Hematopoietic multipotent progenitor cell (in vitro differentiated cells): ENCODE measurements at places on chromosomes 12 and 14.

DNA sequence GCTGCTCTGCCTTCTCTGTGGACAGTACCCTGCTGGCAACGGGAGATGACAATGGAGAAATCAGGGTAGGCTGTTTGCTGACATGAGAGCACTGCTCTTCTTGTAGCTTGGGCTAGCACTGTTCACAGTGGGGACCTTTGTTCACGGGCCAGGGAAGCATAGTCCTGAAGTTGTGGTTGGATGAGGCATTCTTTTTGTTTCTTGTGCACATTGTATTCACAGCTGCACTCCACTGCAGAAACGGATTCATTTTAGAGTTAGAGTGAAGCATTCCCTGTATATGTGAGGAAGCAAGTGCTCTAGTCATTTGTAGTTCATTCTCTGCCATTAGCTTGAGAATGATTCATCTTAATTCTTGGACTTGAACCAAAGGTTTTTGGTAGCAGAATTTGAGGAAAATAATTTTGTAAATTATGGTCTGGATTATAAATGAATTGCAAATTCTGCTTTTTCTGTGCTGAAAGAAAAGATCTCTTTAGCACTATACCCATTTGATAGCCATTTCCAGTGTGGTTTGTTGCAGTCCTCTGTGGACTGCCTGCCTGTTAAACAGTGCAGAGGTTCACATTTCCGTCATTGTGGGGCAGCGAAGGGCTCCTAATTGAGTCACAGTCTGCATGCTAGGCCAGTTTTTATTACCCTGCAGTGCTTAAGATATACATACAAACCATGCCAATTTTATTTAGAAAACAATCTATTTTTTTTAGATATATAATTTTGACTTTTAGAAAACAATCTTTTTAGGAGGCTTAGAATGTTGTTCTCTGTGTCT, 80.6 kb downstream of the APAF1 start:
- DNase-seq: peak; percentile 63

GRCh38 chr14:93082576-93083001, 33.1 kb downstream of the ITPK1 start:
- no peak for DNase-seq

GRCh38 chr14:66972469-66972868, 216.8 kb upstream of the GARIN2 start:
- no peak for DNase-seq

DNA sequence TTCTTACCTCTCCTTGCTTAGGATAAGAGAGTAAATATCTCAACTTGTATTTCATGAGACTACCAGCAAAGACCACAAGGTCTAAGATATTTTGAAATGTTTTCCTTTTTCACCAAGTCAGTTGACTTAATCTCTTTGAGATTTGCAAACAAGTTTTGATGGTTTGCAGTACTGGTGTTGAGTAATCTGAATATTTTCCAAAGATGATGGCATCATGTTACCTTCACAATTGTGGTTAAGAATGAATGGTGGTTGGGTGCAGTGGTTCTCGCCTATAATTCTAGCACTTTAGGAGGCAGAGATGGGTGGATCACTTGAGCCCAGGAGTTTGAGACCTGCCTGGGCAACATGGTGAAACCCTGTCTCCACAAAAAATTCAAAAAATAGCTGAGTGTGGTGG, 225.7 kb downstream of the TMTC2 start:
- DNase-seq: no peak

DNA sequence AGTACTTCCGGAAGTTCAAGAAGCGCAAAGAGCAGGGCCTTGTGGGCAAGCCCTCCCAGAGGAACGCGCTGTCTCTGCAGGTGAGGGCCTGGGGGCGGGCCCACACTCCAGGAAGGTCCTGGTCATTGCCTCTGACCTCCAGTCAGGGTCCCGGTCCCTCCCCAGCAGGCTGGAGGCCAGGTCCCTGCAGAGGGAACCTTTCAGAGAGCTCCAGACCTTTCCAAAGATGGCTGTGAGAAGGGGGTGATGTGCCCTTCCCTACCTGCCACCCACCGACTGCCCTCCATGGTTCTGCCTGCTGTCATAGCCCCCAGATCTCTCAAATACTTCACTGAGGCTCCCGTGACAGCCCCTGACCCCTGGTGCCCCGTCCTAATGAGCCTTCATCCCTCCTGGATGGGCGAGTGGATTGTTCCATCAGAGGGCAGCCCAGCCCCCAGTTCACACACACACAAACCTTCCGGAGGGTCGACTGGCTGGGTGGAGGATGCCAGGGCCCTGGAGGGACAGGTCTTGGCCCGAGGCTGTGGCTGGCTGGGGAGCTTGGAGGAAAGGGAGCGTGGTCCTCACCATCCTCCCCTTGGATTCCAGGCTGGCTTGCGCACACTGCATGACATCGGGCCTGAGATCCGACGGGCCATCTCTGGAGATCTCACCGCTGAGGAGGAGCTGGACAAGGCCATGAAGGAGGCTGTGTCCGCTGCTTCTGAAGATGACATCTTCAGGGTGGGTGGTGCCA, 117.5 kb upstream of the FKBP4 start:
- DNase-seq: no peak

DNA sequence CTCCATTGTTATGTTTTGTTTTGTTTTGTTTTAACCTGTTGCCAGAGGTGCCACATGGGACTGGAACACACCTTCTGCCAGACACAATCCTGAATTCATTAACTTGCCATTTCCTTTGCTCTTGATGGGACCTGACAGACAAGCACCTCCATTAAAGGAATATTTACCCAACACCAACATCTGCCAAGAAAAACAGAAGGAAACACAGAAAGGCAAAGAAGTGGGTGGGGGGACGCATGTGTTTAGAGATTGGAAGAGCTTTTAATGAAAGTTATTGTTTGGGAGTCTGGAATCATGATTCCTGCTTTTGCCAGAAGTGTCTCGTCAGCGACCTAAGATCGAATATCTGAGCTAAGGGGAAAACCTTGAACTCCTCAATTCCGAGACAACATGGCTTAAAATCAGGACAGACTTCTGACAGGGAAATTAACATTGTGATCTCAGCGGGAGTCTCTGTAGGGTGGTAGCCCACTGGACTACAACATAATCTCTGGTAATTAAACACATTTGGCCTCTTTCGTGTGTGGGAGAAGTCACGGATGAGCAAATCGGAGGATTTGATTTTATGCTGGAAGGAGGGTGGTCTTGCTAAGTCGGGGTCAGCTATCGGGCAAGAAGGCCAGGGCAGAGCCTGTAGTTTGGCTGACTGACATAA, 210.4 kb upstream of the FAR2 start:
- no peak for DNase-seq

GRCh38 chr12:50992819-50993218, 33.4 kb downstream of the SLC11A2 start:
- no peak for DNase-seq

- DNase-seq: no peak
Measured at GRCh38 chr12:114401328-114402083, 4.4 kb downstream of the TBX5 start.

DNA sequence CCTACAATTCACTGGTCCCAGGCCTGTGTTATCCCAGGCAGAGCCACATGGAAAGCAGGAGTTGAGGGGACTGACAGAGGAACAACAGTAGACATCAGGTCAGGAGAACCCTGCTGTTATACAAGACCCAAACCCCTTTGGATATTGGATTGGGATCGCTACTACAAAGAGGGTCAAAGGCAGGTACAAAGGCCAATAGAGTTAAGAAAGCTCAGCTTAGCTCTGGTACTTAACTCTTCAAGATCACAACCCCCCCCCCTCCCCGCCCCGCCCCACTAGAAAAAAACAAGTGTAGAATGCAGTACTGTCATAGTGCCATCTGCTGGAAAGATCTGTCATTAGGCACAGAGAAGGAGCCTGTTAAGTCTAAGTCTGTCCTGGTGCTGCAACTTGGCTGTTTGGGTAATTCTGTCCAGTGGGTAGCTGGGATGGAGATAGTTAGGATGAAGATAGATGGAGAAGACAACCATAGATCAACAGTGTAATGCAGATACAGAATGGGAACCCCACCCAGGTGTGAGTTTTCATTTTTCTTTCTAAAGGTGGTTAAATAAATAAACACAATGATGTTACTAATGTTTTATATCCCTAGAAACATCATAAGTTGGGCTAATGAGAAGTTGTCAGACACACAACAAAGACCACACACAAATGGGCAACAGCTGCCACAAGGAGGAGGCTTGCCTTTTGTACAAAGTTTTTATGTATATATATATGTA, 17.2 kb downstream of the REM2 start:
- DNase-seq: peak; percentile 36

DNA sequence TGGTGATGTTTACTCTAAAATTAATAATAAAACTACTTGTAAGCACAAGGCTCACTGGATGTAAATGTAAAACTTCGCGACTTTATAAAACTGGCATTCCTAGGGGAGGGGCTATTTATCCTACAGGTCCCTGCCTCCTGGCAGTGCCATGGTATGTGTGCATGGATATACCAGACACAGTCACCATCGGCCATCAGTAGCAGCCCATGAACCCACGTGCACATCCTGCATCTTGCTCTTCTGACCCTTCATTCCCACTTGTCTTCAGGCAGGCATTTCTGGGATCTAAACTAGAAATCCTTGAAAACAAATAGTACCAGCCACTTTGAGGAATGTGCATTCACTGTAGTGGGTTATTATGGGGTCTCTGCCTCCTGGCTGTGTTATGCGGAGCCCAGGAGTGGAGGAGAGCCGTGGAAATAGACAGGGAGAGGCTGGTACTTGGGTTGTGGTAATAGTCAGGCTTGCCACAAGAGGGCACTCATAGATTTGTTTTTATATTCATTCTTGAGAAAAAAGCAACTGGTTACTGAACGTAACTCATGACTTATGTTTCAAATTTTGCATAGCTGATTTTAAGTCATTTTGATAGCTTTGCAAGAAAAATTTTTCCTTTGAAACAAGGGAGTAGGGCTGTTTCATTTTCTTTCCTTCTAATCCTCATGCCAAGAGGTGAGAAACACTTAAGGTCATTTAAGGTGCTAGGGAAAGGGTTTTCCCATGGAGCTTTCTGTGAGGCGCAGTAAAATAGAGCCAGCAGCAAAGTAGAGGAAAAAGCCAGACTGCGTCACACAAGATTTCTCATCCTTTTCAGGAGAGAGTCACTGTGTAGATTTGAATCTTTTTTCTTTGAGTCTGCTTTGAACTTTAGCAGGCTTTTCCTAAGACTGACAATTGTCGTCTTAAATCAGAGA, 17.4 kb upstream of the GALNT16 start:
- DNase-seq: peak; percentile 10

DNA sequence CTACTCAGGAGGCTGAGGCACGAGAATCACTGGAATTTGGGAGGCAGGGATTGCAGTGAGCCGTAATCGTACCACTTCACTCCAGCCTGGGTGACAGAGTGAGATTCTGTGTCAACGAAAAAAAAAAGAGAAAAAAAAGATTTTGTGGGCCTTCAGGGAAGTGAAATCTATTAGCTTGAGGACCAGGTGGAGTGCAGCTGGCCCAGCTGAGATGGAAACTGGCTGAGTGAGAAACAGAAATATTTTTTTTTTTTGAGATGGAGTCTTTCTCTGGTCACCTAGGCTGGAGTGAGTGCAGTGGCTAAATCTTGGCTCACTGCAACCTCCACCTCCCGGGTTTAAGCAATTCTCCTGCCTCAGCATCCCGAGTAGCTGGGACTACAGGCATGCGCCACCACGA, 2.3 kb upstream of the CLEC4C start:
- DNase-seq: no peak

- DNase-seq: no peak
Measured at GRCh38 chr14:26589925-26590324, 7.9 kb downstream of the NOVA1 start.
